Esophagus squamous epithelium (tissue), 5 donors: ENCODE measurements at places on chromosomes 7 and 10.

DNA sequence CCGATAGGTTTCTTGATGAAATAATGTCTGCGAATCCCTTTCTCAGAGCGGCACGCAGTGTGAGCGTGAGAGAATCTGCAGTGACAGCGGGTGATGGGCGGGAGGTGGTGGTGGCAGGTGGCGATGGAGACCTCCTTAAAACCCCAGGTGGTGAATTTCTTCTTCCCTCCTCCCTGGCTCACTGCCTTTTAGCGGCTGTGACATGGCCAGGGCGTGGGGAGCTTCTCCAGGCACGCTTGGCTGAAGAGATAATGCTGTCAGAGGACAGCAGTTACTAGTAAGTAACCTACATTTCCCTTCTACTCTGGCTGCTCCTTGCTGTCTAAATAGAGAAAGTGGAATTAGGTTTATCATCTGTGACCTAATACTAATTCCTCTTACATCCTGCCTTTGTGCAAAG is 141.4 kb upstream of the INSYN2A start:
- no peak for DNase-seq

- DNase-seq: no peak
Observed at GRCh38 chr7:105257338-105257737, 131.4 kb downstream of the SRPK2 start.

DNA sequence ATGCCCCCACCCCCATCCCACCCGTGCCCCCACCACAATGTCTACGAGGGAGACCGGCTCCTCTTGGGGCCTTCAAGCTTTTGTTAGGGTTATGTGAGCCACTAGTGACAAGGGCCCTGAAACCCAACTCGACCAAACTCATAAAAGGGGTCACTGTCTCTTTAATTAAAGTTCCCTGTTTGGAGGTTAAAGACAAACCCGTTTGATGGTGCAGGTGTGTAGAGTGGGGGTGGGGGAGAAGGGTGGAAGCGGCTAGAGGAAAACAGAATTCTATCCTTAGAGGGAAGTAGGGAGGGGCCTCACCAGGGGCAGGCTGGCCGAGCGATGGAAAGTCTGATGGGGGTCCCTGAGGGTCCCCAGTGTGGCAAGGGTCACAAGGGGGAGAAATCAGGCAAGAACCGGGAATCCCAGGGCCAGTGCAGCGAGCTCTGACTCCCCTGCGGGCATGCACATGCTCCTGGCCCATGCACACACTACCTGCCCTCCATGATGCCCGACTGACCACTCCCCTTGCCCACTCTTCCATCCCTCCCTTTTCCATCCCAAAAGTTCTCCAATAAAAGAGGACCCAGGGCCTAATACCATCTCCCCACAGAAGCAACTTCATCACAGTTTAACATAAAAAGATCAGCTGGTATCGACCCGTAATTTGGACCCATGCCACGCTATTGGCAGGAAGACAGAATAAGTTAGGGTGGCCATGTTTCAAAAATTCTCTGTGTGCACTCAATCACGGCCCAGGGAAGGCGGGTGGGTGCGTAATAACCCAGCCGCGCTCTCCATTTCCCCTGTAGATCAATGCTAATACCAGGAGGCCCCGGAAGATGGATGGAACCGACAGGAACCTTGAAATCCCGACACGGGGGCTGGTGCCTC is 35.9 kb upstream of the SLF2 start:
- no peak for DNase-seq

- DNase-seq: no peak
Observed at GRCh38 chr7:152366662-152367061, 69.1 kb downstream of the KMT2C start.
